ENCODE measurements at places on chromosomes 6 and 20.
A peak's percentile ranks its signal among the peaks of the same experiment; 100 is the strongest.

GRCh38 chr6:25441663-25442270, 162.6 kb downstream of the CARMIL1 start:
- DNase-seq, result no peak

- no peak for DNase-seq
Measured at GRCh38 chr6:136886091-136886490, 36.0 kb upstream of the SLC35D3 start.

DNA sequence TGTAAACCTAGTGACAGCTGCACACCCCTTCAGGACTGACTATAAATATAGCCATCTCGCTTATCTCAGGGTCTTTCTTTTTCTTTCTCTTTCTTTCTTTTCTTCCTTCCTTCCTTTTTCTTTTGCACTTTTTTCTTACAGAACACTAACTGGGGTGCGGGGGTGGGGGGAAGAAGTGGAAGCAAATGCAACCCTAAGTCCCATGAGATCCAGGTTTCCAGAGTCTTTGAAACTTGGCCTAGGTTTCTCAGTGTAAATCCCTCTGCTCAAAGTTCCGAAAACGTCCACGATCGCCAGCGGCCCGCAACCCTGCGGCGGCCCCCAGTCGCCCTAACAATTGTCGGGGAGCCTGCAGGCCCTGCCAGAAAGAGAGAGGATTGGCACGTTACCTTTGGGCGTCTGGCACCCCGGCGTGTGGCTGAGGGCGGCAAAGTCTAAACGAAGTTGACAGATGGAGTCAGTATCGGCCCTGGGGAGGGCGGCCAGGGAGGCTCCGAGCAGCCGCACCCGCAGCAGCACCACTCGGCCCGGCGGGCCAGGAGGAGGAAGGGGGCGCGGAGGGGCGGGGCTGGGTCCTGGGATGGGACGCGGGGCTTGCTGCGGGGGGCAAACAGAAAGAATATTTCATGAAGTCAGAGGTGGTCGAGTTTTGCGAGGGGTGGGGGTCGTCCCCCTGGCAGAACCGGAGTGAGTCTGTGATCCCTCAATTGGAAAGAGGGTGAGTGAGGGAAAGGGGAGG, 577 bp upstream of the FOXF2 start:
- no peak for DNase-seq

DNA sequence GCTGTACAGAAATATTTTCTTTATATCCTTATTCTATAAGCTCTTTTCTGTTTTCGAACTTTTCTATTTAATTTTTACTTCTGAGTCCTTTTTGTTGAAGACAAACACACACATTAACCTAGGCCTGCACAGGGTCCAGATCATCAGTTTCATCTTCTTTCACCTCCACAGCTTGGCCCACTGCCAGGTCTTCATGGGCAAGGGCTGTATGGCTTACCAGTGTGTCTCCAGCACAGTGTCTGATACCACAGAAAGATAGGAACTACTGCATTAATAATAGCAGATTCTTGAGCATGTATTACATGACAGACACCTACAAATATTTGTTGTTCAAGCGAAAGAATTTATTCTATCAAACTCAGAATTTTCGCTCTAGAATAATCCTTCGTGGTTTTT, 24.4 kb downstream of the QKI start:
- DNase-seq, result no peak

DNA sequence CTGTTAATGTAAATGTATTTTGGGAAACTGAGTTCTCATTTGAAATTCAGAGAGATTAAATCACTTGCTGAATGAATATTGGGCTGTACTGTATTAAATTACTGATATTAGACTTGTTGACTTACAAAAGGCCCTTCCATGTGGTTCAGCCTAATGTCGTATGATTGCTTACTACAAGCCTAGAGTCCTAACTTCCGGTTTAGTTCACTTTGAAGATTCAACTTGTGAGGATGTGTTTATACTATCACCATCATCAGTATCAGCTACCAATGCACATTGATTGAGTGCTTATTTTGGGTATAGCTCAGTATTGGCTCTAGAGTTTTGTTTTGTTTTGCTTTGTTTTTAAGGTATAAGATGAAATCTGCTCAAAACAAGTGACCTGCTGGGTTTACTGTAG, 48.3 kb downstream of the FAM217A start:
- no peak for DNase-seq

- no peak for DNase-seq
Measured at GRCh38 chr6:126821706-126822105, 296.8 kb upstream of the RSPO3 start.

DNA sequence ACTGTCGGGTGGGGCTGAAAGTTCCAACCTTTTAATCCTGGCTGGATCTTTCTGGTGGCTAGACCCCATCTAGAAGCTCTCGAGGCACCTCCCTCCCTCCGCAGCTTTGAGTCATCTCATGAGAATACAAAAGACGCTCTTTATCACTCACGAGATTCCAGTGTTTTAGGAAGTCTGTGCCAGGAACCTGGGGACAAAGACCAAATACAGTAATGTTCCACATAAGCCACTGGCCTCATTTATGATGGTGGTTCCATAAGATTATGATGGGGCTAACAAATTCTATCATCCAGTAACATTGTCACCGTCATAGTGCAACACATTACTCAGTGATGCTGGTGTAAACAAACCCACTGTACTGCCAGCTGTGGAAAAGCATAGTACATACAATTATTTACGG, 48.7 kb downstream of the NCOA7 start:
- no peak for DNase-seq

DNA sequence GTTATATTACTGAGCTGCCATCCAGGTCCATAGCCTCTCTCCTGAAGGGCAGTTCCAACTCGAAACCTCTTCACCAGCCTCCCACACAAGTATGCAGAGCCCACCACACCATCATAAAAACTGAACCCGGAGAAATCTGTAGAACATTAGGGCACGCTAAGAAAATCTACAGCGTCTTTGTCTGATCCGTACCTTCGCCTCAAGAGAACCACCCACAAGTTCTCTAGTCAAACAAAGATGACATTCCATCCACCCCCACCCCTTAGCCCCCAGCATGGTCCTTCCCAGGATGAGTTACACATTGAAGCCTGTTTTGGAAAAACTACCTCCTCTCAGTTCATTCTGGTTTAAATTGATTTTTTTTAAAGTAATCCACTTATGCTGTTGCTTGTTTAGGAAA, 219.7 kb downstream of the ZMYND8 start:
- no peak for DNase-seq

DNA sequence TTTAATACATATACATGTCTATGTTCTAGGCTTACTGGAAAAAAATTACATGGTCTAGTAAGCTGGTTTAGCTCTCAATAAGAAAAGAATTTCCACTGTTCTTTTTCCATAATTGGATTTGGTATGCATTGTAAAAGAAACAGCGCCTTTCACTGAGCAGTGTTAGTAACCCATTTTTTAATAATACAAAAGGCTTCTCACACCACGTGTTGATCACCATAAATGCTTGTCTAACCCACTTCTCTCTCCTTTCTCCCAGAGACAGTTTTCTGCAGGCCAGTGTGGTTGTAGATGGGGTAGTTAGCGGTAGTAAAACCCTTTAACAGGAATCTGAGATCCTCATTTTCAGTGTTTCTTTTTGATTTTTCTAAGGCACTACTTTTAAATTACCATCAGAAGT, 348.7 kb upstream of the MANEA start:
- no peak for DNase-seq

DNA sequence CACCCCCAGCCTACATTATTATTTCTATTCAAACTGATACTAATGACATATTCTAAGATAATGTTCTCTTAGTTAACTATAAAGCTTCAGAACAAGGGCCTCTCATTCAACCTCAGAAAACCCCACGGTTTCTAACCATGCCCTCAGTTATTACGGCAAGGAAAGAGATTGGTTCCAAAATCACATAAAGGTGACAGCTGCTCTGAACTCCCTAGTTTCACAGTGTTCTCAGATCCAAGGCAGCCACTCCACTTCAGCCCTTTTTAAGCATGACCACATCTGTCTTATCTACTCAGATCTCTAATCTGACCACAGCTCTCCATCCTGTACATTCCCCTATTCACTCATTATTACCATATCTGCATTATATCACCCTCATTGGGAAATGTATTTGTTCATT, 98.8 kb upstream of the CEP85L start:
- no peak for DNase-seq

GRCh38 chr20:48759631-48760245, 68.1 kb downstream of the PREX1 start:
- DNase-seq, result no peak

- DNase-seq, result peak; percentile 73
Measured at GRCh38 chr6:4155848-4156466, 20.6 kb upstream of the ECI2 start.

DNA sequence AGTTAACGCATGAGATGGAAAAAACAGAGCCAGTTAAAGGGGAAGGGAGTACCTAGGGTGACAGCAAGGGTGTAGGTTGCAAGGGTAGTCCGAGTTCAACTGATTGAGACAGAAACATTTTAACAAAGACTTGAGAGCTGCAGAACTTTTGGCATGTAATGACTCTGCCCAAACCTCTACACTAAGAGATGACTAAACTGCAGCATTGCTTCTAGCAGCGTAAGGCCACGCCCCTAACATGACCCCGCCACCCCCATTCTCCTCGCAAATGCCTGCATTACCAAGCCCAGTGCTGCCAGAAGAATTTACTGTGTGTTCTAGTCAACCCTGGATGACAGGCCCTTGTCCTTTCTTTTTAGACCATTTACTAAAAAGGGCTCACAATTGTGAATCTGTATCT, 6.3 kb upstream of the HINT3 start:
- no peak for DNase-seq

- no peak for DNase-seq
Measured at GRCh38 chr20:10347086-10347880, 86.7 kb downstream of the MKKS start.

GRCh38 chr6:123380257-123380656, 256.5 kb downstream of the TRDN start:
- no peak for DNase-seq

DNA sequence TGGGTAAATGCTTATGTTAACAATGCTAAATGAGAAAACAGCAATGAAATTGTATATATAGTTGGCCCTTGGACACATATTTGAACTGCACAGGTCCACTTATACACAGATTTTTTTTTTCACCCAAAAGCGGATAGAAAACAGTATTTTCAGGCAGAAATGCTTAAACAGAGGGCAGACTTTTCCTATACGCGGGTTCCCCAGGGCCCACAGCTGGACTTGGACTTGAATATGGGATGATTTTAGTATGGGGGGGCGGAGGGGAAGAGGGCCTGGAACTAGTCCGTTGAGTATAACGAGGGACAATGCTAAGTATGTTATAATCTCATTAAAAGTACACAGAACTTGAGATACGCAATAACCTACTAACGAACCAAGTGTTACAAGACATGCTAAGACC, 1.1 kb upstream of the PRSS35 start:
- DNase-seq, result no peak

GRCh38 chr6:45052325-45052724, 275.8 kb upstream of the RUNX2 start:
- DNase-seq, result no peak

- no peak for DNase-seq
Measured at GRCh38 chr20:49230561-49231133, 11.4 kb downstream of the DDX27 start.

DNA sequence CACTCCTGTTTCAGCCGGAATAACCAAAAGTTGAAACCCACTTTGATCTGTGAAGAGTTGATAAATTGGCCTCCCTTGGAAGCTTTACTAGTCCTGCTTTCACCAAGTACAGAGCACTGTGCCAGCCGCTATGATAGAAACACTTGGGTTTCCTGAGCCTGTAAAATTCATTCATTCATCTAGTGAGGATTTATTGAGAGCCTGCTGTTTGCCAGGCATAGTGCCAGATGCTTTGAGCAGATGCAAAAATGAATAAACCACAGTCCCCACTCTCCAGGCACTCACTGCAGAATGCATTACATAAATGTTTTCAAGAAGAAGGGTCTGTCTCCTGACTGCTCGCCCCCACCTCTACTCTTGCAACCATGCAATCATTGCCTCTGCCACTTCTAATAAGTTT, 25.3 kb upstream of the TMEM217 start:
- no peak for DNase-seq

DNA sequence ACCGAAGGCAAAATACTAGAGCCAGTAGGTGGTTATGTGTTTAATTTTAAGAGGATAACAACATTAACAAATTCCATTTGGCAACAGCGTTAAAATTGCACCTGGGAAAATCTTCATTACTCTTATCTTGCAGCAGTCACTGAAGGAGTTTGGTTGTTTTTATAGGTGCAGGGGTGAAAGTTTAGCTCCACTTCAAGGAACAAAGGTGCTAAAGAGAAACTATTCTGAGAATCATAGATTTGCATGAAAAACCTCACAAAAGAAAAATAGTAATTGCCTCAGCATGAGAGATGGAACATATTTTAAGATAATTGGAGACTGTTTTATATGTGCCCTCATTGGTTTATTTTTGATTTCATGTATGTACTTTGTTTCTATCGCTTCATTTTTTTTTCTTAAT, 444.4 kb downstream of the UTRN start:
- no peak for DNase-seq

- no peak for DNase-seq
Measured at GRCh38 chr20:4817230-4817671, 95.5 kb downstream of the PRND start.

DNA sequence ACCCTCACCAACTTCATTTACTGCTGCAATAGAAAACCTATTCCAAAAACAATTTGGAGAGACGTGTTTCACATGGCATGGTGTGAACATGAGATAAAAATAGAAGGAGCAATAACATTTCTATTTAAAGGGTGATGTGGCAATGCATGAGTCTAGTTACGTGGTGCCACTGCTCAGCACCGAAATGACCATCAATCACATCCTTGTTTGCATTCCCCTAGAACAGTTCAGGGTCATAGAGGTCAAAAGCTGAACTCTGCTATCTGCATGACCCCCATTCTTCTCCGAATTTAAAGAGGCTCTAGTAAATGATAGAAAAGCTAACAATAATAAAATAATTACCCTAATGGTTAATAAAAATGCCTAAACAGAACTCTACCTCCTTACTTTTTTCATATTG, 29.5 kb downstream of the ROS1 start:
- DNase-seq, result no peak

DNA sequence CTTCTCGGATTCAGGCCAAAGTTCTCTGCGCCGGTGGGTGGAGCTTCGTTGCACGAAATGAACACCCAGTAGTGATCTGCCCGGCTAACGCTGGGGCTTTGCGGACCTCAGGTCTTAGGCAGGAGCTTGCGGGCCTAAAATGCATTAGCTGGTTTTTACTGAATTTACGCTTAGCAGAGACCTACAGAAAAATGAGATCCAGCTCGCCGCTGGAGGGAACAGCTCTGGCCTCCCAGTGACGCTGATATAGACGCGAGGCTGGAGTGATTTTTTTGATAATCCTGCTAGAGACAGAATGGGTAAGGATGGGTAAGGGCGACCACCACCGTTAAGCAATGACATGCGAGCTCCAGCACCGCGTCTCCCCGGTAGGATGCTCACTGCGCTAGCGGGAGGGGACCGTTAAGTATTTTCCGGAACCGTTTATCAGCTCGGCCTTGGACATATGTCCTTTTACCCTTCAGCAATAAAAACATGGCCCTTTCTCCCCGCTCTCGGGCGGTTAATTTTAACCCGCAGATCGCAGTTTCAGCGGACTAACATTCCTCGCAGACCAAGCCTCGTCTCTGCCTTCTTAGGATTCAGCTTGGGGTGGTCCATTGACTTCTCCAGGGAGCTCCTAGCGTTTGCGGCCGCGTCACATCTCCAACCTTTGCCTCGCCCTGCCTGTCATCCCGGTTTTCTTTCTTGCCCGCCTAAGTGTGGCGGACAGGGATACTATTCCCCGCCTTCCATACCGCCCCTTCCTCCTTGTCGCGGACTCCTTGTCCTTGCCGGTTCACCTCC, 109.3 kb downstream of the GPX5 start:
- DNase-seq, result no peak

Measured in stimulated activated CD4-positive, alpha-beta T cell treated with anti-CD3 and anti-CD28 coated beads, Interleukin-15, amount 100 ng/mL, for 48 hours (primary cell).